ENCODE measurements at places on chromosomes 11 and 22. TPM values are rescaled to one million over a fixed set of nuclear protein-coding genes. Genes with fewer than 3 reads are reported as not detected.

- H3K36me3 ChIP-seq = peaks cover 5% of the 10 kb centered on the region
- H3K27ac ChIP-seq = no peak overlapping the region
These were observed 27.2 kb downstream of the IGSF9B start for GRCh38 chr11:133929401-133930052.

GRCh38 chr11:124465368-124465767, 19.9 kb upstream of the OR8B8 start:
- no peaks in the 10 kb centered on the region for H3K27me3 ChIP-seq
- H3K4me1 ChIP-seq = no peaks in the 10 kb centered on the region
- no peaks in the 10 kb centered on the region for H3K36me3 ChIP-seq
- DNase-seq = no peak
- H3K4me3 ChIP-seq = no peak overlapping the region

- no peak for DNase-seq
- H3K4me3 ChIP-seq = no peak overlapping the region
- H3K27me3 ChIP-seq = no peaks in the 10 kb centered on the region
These were observed 102.1 kb downstream of the FBXO7 start for GRCh38 chr22:32576553-32577253.

DNA sequence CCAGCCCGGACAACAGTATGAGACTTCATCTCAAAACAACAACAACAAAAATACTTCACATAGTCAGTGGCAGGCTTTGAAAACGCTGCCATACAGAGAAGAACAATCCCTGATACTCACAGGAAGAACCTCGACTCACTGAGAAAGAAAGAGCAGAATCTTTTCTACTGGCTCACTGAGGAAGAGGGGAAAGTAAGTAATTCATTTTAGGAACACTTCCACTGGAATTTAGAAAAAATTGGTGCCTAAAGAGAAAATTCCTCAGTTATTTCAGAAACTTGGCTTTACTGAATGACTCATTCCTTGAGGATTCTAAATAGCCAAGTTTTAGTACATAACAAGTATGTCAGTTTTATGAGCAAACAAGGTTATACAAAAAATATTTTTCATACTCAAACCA, 12.3 kb downstream of the NARS2 start:
- H3K4me1 ChIP-seq = peaks cover 31% of the 10 kb centered on the region
- peak overlapping the region; percentile 60 for H3K27ac ChIP-seq
- H3K36me3 ChIP-seq = peaks cover 22% of the 10 kb centered on the region

GRCh38 chr22:38602166-38602565, 32.2 kb upstream of the DMC1 start:
- H3K27me3 ChIP-seq = no peaks in the 10 kb centered on the region
- no peaks in the 10 kb centered on the region for H3K4me1 ChIP-seq
- no peak overlapping the region for H3K4me3 ChIP-seq
- no peak for DNase-seq

DNA sequence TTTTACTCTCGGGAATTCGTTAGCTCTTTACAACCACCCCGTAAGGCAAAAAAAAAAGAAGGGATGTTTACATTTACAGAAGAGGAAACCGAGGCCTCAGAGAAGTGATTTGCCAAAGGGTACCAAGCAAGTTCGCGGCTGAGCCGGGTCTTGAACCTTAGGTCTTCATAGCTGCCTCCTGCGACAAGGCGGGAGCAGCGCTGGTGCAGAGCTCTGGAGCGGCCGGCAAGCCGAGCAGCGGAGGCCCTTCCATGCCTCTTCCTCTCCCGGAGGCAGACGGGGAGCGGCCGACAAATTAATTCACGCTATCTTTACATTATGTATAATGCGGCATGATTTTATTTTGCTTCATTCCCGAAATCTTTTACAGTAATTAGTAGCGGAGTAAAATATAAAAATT, 536.3 kb downstream of the INSC start:
- H3K4me1 ChIP-seq = peaks cover 16% of the 10 kb centered on the region
- H3K4me3 ChIP-seq = peak overlapping the region; percentile 58
- H3K27ac ChIP-seq = no peak overlapping the region
- 0 out of 2 replicates have a peak, but pooled peaks cover 4% of the 10 kb centered on the region for H3K27me3 ChIP-seq

- peaks cover 3% of the 10 kb centered on the region for H3K36me3 ChIP-seq
- no peak for DNase-seq
- no peak overlapping the region for H3K27ac ChIP-seq
- H3K4me1 ChIP-seq = peaks cover 39% of the 10 kb centered on the region
- no peak overlapping the region for H3K4me3 ChIP-seq
These were observed 85.5 kb downstream of the ETS1 start for GRCh38 chr11:128501632-128502549.

DNA sequence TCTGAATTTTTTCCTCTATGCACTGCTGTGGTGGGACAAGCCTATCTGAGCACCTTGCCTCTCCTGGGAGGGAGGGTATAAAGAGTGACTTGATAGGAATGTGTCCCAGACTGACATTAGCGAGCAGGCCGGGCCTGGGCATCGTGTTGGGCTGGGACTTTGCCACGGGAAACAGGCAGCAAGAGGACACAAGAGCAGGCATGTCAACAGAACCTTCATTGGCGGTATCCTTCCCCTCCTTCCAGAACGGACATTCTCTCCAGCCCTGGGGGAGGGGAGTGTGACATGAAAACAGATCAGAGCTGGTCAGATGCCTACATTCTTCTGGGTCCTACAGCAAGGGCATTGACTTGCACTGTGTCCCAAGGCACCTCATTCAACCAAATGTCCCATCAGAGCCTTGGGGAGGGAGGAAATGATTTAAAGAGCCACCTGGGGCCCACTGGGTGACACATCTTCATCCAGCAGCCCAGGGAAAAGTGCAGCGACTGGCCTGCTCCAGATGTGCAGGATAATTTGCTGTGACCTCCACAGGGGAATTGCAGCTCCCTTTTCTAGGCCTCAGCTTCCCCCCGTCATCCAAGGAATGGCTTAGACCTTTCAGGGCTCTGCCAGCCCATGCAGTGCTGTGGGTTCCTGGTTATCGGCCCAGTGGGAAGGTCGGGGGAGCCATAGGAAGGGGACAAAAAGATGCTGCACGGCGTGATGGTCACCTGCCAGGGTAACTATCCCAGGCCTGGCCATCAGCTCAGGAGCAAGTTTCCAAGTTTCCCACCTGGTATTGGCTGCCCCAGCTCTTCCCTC, 21.8 kb upstream of the UVRAG start:
- DNase-seq = no peak
- no peak overlapping the region for H3K4me3 ChIP-seq
- H3K27ac ChIP-seq = no peak overlapping the region
- no peaks in the 10 kb centered on the region for H3K4me1 ChIP-seq

- H3K27me3 ChIP-seq = no peaks in the 10 kb centered on the region
- no peak overlapping the region for H3K27ac ChIP-seq
- no peaks in the 10 kb centered on the region for H3K36me3 ChIP-seq
- DNase-seq = no peak
These were observed 154.7 kb downstream of the C11orf91 start for GRCh38 chr11:33545931-33546330.

GRCh38 chr11:20729597-20730105, 60.3 kb downstream of the NELL1 start:
- DNase-seq = no peak
- no peak overlapping the region for H3K4me3 ChIP-seq
- H3K4me1 ChIP-seq = no peaks in the 10 kb centered on the region
- no peaks in the 10 kb centered on the region for H3K36me3 ChIP-seq
- no peak overlapping the region for H3K27ac ChIP-seq

DNA sequence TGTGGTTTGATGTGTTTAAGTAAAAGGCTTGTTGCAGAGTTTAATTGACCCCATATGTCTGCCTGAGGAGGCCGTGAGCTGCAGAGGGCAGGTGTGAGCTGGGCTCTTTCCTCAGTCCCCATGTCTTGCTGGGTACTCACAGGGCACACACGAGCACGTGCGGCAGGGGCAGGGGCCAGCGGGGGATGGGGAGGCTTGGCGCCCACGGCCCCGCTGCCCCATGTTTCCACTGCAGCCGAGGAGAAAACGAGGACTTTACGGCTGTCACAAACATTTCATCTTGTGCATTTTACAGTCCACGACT, 24.7 kb upstream of the CCDC188 start:
- no peak overlapping the region for H3K4me3 ChIP-seq
- H3K27me3 ChIP-seq = no peaks in the 10 kb centered on the region
- no peak for DNase-seq
- H3K27ac ChIP-seq = no peak overlapping the region
- no peaks in the 10 kb centered on the region for H3K36me3 ChIP-seq
- no peaks in the 10 kb centered on the region for H3K4me1 ChIP-seq

DBX1 gene
- not detected for total RNA-seq

NXPE1 gene
- not detected for total RNA-seq

MMP12 gene
- not detected for total RNA-seq

PRG2 gene
- not detected for total RNA-seq

Data from GM23338 (cell line).